Astrocyte (in vitro differentiated cells and primary cell): ENCODE measurements at places on chromosomes 16 and 17. TPM values are rescaled to one million over a fixed set of nuclear protein-coding genes. Genes with fewer than 3 reads are reported as not detected.

GRCh38 chr17:66152756-66153155, 39.2 kb downstream of the CEP112 start:
- peak; percentile 53 for DNase-seq

- no peak for DNase-seq
These were observed 650.4 kb upstream of the RBFOX1 start for GRCh38 chr16:6682142-6682811.

RANGRF gene
- total RNA-seq, result 14.1 and 16.1 TPM in 2 replicates

- DNase-seq, result peak; percentile 10
These were observed 69.0 kb downstream of the ANKFN1 start for GRCh38 chr17:56222255-56222654.

- peak; percentile 62 for DNase-seq
These were observed 62.5 kb downstream of the FTO start for GRCh38 chr16:53766304-53767016.

DNA sequence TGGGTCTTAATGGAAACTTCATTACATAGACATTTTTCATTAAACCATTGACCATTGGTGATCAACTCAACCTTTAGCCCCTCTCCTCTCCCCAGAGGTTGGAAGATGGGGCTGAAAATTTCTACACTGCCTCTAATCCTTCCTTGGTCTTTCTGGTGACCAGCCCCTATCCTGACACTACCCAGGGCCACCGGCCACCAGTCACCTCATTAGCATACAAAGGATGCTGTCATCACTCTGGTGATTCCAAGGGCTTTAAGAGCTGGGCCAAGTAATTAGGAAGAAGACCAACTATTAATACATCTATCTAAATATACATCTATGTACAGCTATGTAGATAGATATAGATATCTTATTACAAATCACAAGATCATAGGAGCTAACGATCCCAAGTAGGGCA, 111.2 kb upstream of the IRX6 start:
- no peak for DNase-seq

- no peak for DNase-seq
These were observed 123.9 kb downstream of the XYLT1 start for GRCh38 chr16:17346621-17347569.
